ENCODE measurements at places on chromosomes 5 and 9.
A peak's percentile ranks its signal among the peaks of the same experiment; 100 is the strongest.

- no peak for DNase-seq
These were observed 39.8 kb downstream of the CYSTM1 start for GRCh38 chr5:140214831-140215230.

GRCh38 chr5:158414780-158415179, 555.8 kb upstream of the CLINT1 start:
- no peak for DNase-seq

GRCh38 chr5:19734776-19735175, 253.2 kb downstream of the CDH18 start:
- DNase-seq, result peak; percentile 43

GRCh38 chr9:38226491-38226951, 157.5 kb upstream of the SHB start:
- no peak for DNase-seq

GRCh38 chr5:82107267-82107666, 135.4 kb downstream of the ATG10 start:
- DNase-seq, result no peak

DNA sequence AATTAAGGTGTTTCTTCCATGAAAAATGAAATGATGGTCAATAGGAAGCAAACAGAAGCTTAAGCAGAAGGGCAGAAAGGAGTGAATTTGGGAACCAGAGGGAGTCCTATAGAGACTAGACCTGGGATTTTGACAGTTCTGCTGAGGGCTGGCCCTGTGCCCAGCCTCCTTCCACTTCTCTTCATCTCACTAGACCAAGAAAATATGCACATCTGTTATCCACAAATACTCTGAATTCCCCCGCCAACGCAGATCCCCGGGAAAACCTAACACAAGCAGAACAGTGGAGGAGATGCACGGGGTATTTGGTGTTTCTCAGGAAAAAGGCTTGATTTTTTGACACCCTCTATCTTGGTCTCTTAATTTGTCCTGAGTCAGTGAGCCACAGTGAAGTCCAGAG, 22.7 kb downstream of the GRIA1 start:
- no peak for DNase-seq

- DNase-seq, result no peak
These were observed 12.3 kb downstream of the SUSD1 start for GRCh38 chr9:112162621-112163413.

- no peak for DNase-seq
These were observed 632.3 kb downstream of the CCDC171 start for GRCh38 chr9:16184964-16185646.

All from epithelial cell of prostate (primary cell).